ENCODE measurements at places on chromosomes 13 and 19.

DNA sequence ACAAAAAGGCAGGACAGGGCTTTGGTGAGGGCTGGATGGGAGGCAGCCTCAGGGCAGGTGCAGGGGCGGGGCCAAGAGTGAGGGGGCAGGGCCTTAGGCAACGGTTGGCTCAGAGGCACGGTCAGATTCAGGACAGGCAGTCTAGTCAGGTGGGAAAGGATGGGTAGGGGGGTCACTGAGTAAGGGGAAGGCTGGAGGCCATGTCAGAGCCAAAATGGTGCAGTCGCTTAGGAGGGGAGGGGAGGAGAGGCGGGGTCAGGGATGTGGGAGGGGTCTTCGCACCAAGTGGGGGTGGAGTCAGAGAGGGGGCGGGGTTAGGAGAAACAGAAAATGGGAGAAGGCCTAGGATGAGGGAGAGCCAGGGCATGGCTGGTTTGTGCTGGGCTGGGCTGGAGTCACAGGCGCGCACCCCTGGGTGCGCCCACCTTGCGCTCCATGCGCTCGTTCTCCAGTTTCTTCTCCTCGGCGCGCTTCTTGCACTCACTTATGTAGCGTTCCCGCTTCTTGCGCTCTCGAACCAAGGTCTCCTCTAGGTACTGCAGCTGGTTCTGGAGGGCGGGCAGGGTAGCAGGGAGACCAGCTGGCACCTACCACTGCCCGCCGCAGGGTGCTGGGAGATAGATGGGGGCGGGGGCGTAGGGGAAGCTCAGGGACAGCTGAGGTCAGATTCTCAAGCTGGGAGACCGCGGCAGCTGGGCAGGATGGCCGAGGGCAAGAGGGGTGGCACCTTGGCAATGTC is 6.8 kb upstream of the RGL3 start:
- DNase-seq, result no peak

DNA sequence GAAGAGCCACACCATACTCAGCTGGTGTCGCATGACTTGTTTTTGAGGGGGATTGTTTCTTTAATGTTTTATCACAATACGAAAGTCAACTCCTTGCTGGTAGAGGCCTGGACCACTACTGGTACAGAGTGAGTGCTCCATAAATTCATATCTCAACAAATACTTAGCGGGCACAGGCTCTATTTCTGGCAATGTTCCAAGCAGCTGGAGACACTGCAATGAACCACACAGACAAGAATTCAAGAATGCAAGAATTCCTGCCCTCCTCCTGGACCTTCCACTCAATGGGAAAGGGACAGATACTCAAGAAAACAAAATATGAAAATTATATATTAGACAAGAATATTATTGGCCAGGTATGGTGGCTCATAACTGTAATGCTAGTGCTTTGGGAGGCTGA is 5.1 kb upstream of the FXYD5 start:
- no peak for DNase-seq

DNA sequence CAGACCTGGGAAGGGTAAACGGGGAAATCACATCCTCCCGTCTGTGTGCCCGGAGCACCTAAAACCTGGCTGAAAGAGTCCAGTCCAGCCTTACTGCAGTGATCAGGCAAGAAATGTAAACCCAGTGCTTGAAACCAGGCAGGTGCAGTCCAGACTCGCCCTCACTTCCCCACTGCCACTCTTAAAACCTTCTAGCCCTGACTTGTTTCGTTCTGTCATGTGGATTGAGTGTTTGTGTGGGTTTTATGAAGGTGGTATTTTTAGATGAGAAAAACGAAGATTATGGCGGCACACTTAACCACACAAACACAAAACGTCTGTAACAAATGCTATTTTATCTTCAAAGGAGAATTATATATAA is 839 bp upstream of the CKAP2 start:
- DNase-seq, result no peak

- no peak for DNase-seq
Observed at GRCh38 chr19:34084396-34085145, 87.7 kb upstream of the LSM14A start.

- no peak for DNase-seq
Observed at GRCh38 chr13:40547591-40548315, 118.7 kb downstream of the FOXO1 start.

DNA sequence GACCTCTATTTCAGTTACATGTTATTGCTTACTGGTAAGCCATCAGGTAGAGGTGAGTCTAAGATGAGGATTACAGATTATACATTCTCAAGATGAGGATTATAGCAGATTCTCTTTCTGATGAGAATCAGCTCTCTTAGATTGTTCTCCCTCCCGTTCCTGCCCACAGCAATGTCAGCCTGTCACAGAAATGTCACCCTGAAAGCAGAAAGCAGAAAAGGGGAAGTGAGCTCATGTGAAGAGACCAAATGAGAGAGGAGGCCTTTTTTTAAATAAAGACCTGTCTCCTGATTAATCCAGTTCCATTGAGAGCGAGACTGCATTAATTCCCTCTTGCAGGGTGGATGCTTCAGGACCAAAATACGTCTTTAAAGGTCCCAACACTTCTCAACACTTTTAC is 445.6 kb downstream of the KCTD12 start:
- DNase-seq, result no peak

DNA sequence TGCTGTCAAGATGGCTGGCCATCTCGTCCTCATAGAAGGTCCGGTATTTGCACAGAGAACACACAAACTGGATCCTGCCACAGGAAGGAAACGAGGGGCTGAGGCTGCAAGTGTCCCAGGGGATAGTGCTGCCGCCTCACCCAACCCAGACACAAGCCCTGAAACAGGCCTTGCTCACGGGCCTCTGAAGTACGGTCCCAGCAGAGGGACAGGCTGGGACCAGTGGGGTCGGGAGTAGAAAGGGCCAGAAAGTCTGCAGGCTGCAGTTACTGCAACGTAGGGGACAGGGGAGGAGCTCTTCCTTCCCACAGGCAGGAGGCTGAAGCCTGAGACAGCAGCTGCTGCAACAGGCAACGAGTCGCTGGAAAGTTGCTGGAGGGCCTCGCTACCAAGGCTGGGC is 18.2 kb upstream of the AKAP8 start:
- no peak for DNase-seq

GRCh38 chr13:110565296-110565695 is 3.8 kb upstream of the RAB20 start:
- DNase-seq, result no peak

GRCh38 chr19:42042455-42043170 is 27.4 kb downstream of the GRIK5 start:
- no peak for DNase-seq

DNA sequence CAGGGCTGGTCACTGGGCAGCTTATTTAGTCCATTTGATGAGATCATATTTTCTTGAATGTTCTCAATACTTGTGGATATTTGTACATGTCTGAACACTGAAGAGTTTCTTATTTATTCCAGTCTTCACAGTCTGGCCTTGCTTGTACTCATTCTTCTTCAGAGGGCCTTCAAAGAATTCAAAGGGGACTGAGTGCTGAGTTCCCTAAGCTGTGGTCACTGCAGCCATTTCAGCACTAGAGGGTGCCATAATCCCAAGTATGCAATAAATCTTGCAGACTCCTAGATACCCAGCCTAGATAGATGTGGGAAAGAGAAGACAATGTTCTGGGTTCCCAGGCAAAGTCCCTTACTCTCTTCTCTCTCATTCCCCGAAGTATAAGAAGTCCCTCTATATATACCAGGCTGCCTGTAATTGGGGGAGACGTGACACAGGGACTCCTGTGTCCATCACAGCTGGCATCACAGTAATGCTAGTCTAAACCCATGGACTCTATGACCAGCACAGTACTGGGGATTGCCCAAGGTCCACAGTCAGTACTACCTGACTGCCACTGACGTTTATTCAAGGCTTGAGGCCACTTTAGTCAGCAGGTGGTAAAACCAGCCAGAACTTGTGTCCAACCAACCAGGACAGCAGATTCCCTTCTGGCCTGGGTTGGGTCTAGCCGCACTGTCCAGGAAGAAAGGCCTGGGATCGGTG is 8.9 kb upstream of the VN1R1 start:
- peak; percentile 15 for DNase-seq

DNA sequence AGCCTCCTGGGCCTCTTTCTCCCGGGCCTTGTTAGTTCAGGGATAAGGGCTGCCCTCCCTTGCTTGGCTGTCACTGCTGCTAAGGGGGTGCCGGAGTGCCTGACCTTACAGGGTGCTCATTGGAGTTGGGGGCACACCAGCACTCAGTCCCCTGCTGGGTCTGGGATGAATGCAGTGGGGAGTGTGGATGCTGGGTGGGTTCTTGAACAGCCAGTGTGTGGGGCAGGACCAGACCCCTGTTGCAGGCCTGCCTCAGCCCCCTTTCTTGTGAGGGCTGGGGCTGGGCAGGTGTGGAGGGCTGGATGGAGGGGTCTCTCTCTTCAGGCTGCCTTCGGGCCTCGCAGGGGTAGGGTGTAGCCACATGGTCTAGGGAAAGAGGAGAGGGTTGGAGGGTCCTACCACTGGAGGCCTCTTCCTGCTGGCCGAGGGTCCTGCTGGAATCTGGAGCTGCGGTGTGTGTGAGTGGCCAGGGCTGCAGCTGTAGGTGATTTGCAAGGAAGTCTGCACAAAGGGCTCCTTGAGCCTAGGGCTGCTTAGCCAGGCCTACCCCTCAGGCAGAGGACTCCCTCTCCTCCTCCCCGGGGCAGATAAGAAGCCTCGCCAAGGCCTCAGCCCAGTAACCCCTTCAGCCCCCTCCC is 3.2 kb downstream of the CEBPA start:
- DNase-seq, result no peak

- DNase-seq, result peak; percentile 21
Observed at GRCh38 chr19:55809381-55810058, 22.3 kb downstream of the NLRP11 start.

GRCh38 chr13:52344108-52344507 is 61.9 kb downstream of the THSD1 start:
- no peak for DNase-seq

GRCh38 chr19:13051557-13052165 is 51.0 kb downstream of the LYL1 start:
- peak; percentile 83 for DNase-seq

DNA sequence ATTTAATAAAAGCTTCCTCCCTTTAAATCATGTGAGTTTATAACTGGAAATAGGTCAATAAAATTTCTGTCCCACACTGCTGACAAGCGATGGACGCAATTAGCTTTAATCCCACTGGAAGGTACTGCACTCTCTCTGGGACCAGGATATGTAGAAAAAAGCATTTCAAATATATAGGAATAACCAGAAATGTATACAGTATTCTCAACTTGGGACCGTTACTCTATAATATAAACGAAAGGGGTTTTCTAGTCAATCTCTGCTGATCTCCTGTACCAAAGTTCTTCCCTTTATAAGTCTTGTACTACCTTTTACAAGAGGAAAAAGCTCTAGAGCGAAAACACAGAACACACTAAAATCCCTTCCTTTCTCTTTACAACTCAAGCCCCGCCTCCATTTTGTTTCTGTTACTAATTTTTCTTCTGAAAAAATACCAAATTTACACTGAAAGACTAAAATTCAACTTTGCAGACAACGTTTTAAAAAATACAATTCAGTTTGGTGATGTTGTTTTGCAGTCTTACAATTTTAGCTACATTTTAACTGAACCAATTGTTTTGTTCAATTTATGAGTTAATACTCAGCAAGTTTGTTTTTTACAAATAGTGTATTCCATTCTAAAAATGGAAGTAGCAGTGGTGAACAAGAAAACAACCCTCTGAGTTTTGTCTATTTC is 1.7 kb upstream of the USPL1 start:
- no peak for DNase-seq

DNA sequence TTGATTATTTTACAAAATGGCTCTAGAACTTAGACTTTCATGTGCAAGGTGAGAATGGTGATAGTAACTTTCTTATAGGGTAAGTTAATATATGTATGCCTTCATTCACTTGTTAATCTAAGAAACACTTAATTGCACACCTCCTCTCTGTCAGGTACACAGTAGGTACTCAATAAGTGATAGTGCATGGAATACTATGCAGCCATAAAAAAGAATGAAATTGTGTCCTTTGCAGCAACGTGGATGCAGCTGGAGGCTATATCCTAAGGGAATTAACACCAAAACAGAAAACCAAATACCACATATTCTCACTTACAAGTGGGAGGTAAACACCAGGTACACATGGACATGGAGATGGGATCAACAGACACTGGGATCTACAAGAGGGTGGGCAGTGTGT is 17.6 kb upstream of the VSTM2B start:
- no peak for DNase-seq

- DNase-seq, result no peak
Observed at GRCh38 chr13:21529146-21529893, 70.2 kb upstream of the ZDHHC20 start.

GRCh38 chr13:94454906-94455305 is 24.6 kb downstream of the DCT start:
- no peak for DNase-seq

GRCh38 chr13:74596691-74597090 is 462.5 kb upstream of the KLF12 start:
- DNase-seq, result no peak

GRCh38 chr13:100646030-100646673 is 28.4 kb downstream of the TMTC4 start:
- DNase-seq, result peak; percentile 61

GRCh38 chr19:32599736-32600157 is 18.8 kb downstream of the PDCD5 start:
- no peak for DNase-seq

GRCh38 chr13:100714478-100714877 is 39.9 kb upstream of the TMTC4 start:
- no peak for DNase-seq

DNA sequence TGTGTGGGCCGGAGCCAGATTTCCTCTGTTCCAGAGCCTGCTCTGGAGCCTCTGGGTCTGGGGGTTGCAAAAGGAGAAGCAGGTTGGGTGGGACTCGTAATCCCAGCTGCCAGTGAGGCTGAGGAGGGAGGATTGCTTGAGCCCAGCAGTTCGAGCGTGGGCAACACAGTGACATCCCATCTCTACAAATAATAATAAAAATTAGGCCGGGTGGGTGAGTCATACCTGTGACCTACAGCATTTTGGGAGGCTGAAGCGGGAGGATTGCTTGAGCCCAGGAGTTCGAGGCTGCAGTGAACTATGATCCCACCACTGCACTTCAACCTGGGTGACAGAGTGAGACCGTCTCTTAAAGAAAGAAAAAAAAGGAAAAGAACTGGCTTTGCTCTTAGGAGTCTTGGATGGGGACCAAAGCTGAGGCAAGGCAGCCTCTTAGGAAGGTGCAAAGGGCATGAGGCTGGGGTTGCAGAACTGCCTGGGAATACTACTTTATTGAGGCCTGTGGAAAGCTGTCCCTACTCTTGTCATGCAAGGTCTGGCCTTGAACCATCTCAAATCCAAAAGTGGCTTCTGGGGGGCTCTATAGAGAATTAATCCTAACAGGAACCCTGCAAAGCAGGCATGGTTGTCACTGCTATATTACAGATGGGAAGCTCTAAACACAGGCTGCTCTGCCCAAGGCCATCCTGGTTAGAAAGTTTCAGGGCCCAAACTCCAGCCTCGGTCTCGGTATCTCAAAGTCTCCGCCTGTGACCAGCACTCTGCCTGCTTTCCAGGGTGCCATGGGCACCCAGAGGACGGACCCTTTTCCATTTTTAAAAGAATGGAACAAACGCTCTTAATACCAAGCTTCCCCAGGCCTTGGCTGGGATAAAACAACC is 880 bp upstream of the C19orf12 start:
- no peak for DNase-seq

GRCh38 chr19:1446713-1447481 is 3.0 kb upstream of the APC2 start:
- peak; percentile 69 for DNase-seq
